ENCODE measurements at places on chromosomes 12 and 14. TPM values are rescaled to one million over a fixed set of nuclear protein-coding genes. Genes with fewer than 3 reads are reported as not detected.

The KERA gene
- 72.5 TPM for total RNA-seq

The KRT6C gene
- not detected for total RNA-seq

The NTF3 gene
- 1.7 TPM for total RNA-seq

The INSM2 gene
- not detected for total RNA-seq

The MYF6 gene
- not detected for total RNA-seq

The GLIPR1L2 gene
- 0.13 TPM for total RNA-seq

The AJUBA gene
- total RNA-seq: 125 TPM

The DAO gene
- total RNA-seq: not detected

DNA sequence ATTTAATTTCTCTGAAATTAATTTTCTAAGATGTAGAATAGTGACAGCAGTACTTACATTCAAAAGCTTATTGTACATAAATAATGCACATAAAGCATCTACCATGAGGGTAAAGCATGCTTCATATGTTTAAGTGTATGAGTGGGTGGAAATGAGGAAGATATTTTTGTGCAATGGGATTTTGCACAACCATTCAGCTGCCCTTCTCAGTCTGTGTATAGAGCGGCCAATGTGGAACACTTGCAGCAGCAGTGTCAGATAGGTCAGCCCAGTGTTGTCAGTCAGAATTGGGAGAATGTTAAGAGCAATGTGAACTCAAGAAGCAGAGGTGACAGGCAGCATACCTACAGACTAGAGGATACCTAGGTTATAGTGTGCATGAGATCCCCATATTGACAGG is 72.5 kb upstream of the ATP2B1 start:
- no peaks in the 10 kb centered on the region for H3K27me3 ChIP-seq
- no peak for DNase-seq
- no peak overlapping the region for H3K27ac ChIP-seq
- peaks cover 8% of the 10 kb centered on the region for H3K4me1 ChIP-seq

DNA sequence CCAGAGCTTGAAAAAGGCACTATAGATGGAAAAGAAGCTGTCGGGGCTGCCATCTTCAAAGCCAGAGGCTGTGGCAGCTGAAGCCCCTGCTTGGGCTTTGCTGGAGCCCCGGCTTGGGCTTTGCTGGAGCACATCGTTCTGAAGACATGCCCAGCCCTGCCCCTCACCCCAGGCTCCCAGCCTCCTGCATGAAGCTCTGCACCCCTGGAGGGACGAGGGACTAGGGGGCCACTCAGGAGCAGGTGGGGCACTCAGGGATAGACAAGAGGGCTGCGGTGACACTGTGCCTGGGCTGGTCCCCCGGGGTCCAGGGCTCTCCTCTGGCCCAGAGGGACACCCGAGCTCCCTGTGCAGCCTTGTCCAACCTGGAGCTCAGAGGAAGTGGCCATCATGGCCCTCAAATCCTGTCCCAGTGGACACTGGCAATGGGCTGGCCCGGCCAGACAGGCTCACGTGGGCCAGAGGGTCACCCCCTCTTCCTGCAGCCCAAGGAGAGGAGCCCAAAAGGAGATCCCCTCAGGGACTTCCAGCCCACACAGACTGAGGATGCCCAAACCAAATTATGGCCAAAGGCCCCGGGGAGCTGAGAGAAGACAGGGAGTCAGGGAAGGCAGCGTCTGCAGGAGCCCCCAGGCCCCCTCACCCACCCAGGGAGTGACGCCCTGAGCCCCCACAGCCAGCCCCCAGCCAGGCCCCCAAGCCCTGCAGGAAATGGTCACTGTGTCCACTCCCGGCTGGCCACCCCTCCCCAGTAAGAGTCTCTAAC is 23.1 kb upstream of the C14orf180 start:
- H3K4me3 ChIP-seq: no peak overlapping the region
- peaks cover 15% of the 10 kb centered on the region for H3K27me3 ChIP-seq
- no peak for DNase-seq
- H3K4me1 ChIP-seq: no peaks in the 10 kb centered on the region
- no peak overlapping the region for H3K27ac ChIP-seq
- no peaks in the 10 kb centered on the region for H3K36me3 ChIP-seq

GRCh38 chr14:106508216-106508615 is 981.8 kb downstream of the TMEM121 start:
- no peak for DNase-seq
- no peaks in the 10 kb centered on the region for H3K4me1 ChIP-seq
- H3K4me3 ChIP-seq: no peak overlapping the region
- no peaks in the 10 kb centered on the region for H3K27me3 ChIP-seq
- H3K36me3 ChIP-seq: no peaks in the 10 kb centered on the region

DNA sequence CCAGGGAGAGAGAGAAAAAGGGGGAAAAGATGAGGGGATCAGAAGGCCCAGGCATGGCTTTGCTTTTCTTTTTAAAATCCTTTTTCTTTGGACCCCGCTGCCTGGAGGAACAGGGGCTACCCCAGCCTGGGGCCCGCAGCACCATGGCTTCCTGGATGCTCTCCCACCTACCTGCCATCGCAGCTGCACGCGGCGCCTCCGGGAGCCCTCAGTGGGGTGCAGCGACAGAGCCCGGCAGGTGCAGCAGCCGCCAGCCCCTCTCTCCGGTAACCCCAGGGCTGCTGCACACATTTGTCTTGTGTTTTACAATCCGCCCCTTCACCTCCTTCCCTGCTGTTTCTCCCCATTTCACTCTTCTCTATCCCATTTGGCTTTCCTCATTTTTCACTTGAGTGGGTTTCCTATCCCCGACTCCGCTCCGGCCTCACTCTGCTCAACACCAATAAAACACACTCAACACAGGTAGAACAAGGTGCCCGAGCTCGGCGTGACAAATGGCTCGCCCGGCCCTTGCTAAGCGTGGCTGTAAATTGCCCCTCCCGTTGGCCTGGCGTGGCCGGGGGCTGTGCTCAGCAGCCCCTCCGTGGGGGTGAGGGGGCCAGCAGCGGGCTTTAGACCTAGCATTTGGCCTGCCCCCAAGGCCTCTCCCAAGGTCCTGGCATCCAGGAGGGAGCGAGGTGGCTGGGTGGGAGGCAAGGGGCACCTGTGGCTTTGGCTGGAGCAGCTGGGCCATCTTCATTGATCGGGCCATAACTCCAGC is 52.6 kb upstream of the GPATCH2L start:
- H3K27me3 ChIP-seq: 0 out of 2 replicates have a peak, but pooled peaks cover 3% of the 10 kb centered on the region
- no peak for DNase-seq
- H3K4me1 ChIP-seq: no peaks in the 10 kb centered on the region
- H3K4me3 ChIP-seq: no peak overlapping the region

- H3K4me1 ChIP-seq: no peaks in the 10 kb centered on the region
- no peak for DNase-seq
- H3K27ac ChIP-seq: no peak overlapping the region
- H3K36me3 ChIP-seq: no peaks in the 10 kb centered on the region
- no peaks in the 10 kb centered on the region for H3K27me3 ChIP-seq
Observed at GRCh38 chr14:22007784-22008412, 334.3 kb upstream of the OR4E1 start.

DNA sequence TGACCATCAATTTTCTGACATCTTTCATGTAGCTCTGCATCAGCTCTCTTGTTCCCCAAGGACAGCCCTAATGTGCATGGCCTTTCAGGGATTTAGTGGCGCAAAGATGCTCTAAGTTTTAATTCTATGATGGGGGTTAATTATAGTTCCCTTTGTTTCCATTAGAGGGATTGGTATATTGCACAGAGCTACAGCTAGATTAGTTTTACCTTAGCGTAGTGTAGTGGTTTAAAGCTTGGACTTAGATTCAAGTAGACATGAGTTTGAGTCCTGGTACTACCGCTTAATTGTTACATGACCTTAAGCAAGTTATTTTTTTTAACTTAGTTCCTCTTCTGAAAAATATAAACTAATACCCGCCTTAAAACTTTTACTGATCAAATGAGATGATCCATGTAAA is 247.8 kb upstream of the KRR1 start:
- H3K4me3 ChIP-seq: no peak overlapping the region
- H3K27me3 ChIP-seq: no peaks in the 10 kb centered on the region
- no peaks in the 10 kb centered on the region for H3K36me3 ChIP-seq
- DNase-seq: no peak
- peaks cover 23% of the 10 kb centered on the region for H3K4me1 ChIP-seq
- no peak overlapping the region for H3K27ac ChIP-seq

- no peaks in the 10 kb centered on the region for H3K4me1 ChIP-seq
- H3K4me3 ChIP-seq: no peak overlapping the region
- no peak overlapping the region for H3K27ac ChIP-seq
Observed at GRCh38 chr12:50175716-50176026, 8.5 kb upstream of the CERS5 start.

DNA sequence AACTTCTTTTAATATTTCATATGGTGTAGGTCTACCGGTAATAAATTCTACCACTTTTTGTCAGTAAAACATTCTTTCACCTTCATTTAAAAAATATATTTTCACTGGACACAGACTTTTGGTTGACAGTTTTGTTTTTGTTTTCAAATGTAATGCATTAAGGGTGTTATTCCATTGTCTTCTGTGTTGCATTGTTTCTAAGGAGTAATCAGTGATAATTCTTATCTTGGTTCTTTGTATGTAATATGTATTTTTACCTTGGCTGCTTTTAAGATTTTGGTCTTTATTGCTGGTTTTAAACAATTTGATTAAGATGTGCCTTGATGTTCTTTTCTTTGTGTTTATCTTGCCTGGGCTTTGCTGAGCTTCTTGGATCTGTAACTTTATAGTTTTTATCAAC is 4.1 kb downstream of the MAP1LC3B2 start:
- H3K4me3 ChIP-seq: no peak overlapping the region
- no peaks in the 10 kb centered on the region for H3K27me3 ChIP-seq
- DNase-seq: no peak
- peaks cover 11% of the 10 kb centered on the region for H3K4me1 ChIP-seq
- no peak overlapping the region for H3K27ac ChIP-seq
- no peaks in the 10 kb centered on the region for H3K36me3 ChIP-seq

DNA sequence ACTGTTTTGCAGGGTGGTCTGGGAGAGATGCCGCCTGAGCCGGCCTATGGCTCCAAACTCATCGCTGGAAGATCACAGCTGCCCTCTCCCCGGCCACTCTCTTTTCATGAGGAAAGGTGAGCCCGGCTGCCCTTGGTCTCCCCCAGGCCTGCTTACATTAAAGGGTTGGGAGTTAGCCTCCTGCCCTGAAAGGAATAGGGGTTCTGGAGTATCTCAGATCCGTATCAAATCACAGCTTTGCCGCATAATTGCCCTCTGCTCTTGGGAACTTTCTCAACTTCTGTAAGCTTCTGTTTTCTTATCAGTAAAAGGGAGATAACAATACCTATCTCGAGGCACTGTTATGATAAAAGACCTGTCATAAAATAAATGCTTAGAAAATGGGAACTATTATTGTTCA is 17.6 kb downstream of the PHLDA1 start:
- H3K36me3 ChIP-seq: no peaks in the 10 kb centered on the region
- H3K27me3 ChIP-seq: no peaks in the 10 kb centered on the region
- H3K27ac ChIP-seq: peak overlapping the region; percentile 70
- H3K4me3 ChIP-seq: no peak overlapping the region
- peaks cover 80% of the 10 kb centered on the region for H3K4me1 ChIP-seq

DNA sequence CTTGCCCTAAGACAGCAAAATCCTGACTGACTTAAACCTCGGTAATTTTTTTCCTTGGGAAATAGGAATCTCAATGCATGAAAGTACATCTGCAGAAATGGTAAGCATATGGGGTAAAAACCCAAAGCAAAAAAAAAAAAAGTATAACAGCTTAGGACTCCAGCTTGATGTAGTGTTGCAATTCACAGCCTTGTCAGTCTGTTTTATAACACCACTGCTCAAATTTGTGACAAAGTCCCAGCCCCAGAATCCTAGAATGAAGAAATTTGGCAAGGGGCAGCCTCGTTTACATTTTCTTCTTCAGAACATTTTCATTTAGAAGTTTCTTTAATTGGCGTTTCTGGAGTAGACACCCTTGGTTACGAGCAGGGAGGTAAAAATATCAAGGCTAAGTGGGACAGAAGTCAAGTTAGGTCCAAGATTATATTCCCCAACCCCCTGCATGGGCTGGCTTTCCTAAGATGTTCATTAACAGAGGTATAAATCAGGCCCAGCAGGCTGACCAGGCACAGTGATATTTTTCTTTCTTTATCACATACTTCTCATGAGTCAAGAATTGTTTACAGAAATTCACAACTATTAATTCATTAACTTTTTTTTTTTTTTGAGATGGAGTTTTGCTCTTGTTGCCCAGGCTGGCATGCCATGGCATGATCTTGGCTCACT is 424.0 kb downstream of the RMST start:
- no peaks in the 10 kb centered on the region for H3K4me1 ChIP-seq
- no peaks in the 10 kb centered on the region for H3K36me3 ChIP-seq
- no peak for DNase-seq
- no peak overlapping the region for H3K27ac ChIP-seq
- H3K27me3 ChIP-seq: no peaks in the 10 kb centered on the region

GRCh38 chr14:80381807-80382363 is 170.6 kb upstream of the DIO2 start:
- H3K4me3 ChIP-seq: no peak overlapping the region
- no peaks in the 10 kb centered on the region for H3K27me3 ChIP-seq
- H3K36me3 ChIP-seq: no peaks in the 10 kb centered on the region
- no peak overlapping the region for H3K27ac ChIP-seq

DNA sequence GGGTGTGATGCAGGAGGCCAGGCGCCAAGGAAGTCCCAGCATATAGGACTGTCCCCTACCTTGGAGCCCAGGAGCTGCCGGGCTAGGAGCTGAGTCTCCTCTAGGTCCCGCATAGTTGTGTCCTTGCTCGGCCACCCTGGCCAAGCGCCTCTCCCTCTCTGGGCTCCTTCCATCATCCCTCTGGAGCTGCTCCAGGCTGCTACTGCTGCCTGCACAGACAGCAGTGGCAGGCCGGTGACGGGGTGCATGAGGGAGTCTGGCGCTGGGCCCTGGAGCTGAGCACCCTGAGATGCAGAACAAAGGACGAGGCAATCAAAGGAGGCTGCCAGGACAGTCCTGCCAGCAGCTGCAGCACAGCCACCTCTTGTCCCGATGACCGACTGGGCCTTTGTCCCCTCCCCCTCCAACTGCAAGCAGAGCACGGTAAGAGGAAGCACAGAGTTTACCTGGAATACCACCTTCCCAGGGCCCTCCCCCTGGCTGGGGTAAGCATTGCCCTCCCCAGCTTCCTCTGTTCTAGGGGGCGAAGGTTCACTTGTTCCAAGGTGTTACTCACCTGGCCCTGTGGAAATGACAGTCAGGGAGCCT is 10.4 kb downstream of the DTX1 start:
- DNase-seq: no peak
- H3K36me3 ChIP-seq: no peaks in the 10 kb centered on the region
- H3K4me3 ChIP-seq: no peak overlapping the region
- H3K27me3 ChIP-seq: peaks cover 5% of the 10 kb centered on the region
- no peaks in the 10 kb centered on the region for H3K4me1 ChIP-seq
- H3K27ac ChIP-seq: no peak overlapping the region

DNA sequence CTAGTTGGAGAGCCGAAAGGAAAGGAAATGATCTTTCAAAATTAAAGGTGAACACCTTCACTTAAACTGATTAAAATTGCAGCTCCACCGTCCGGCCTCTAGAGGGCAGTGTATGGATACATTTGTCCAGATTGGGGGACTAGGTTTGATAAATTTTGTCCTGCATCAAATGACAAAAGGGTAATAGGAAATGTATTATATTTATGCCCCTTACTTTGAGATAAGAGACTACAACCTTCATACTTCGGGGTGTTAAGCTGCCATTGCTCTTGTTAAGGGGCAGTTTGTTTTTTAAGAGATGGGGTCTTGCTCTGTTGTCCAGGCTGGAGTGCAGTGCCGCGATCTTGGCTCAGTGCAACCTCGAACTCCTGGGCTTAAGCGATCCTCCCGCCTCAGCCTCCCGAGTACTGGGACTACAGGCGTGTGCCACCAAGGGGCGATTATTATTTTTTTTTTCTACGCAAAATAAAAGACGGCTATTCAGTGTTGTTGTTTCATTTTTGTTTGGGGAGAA is 818 bp upstream of the SUOX start:
- H3K27ac ChIP-seq: no peak overlapping the region
- H3K4me1 ChIP-seq: 0 out of 2 replicates have a peak, but pooled peaks cover 4% of the 10 kb centered on the region
- H3K4me3 ChIP-seq: peak overlapping the region; percentile 46
- DNase-seq: peak; percentile 53

- no peaks in the 10 kb centered on the region for H3K27me3 ChIP-seq
- no peak for DNase-seq
- no peaks in the 10 kb centered on the region for H3K36me3 ChIP-seq
Observed at GRCh38 chr12:104143002-104143401, 5.0 kb upstream of the NFYB start.

Measured in SJSA1 (cell line).